ENCODE measurements at places on chromosomes 11 and 22.

DNA sequence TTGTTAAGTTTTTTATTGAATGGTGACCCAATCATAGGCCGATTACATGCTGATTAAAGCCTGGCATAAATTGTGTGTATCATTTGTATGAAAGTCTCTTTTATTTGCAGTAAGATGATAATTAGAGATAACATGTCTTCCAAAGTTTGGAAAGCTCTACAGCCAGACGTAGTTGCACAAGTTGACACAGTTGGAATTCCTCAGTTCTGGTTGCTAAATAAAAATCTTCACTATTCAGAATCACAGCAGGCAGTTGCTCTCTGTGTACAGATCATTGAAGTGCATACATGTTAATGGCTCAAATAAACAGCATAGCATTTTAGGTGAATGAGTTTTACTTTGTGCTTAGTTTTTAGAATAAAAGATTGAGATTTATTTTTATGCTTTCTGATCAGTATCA lies 69.5 kb downstream of the ARHGAP42 start:
- no peak for DNase-seq

- no peak for DNase-seq
Observed at GRCh38 chr11:36365907-36366306, 69.8 kb downstream of the PRR5L start.

DNA sequence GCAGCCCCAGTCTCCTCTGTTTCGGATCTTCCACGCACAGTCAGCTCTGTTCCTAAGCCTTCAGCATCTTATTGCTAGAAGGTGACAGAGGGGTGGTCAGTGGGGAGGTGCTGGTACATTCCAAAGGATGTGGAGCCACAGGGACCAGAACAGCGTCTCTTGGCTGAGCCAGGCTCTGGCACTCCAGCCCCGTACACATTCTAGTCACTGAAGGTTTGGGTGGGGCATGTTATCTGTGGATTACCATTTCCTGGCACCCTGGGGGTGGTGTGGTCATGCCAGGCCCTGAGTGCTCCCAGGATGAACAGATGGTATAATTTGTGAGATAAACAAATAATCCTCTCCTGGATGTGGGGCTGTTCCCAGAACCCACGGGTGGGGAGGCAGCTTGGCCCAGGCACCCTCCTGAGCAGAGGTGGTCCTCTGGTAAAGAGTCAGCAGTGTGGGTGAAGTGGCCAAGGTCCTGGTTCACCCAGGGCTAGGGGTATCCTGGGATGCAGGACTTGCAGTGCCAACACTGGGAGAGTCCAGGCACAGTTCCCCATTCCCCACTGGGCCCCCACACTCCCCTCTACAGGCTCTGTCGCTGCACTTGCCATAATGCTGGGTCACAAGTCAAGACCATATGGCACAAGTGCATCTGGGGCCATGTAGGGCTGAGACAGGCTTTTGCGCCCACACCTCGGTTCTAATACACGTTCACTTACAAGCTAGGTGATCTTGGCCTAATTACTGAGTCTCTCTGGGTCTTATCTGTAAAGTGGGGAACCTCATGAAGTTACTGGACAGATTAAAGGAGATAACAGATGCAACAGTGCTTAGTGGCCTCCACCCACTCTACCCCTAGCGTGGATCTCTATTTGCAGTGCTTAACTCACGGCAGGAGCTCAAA lies 33.0 kb downstream of the DKK3 start:
- no peak for DNase-seq

DNA sequence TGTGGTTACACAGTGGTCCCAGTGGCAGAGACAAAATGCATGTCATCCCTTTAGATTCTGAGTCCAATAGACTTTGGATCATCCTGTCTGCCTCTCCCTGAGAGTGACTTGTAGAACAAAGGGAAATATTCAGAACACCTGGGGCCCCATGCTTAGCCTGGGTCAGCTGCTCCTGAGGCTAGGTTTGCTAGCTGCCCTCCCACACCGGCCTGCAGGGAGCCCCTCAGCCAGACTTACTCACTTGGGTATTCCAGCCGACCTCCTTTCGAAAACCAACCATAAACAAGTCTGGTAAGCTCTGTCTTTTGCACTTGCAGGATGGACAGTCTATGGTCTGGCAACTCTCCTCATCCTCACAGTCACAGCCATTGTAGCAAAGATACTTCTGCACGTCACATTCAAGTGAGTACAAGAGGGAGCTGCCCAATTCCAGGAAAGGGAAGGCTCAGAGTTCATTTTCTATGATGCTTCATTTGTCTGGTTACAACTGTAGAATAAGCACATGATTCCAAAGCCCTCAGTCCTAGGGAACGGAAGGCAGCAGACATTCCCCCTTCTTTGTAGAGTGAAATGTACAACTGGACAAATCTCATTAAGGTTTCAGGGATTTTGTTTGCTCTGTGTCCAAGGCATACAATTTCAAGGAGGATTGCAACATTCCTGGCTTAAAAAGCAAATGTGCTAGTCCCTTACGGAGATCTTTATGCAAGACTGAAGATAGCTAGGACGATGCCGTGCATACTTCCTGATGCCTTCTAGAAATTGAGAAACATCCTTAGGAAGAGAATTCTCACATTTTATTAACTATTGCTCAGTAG lies 65.5 kb upstream of the EMID1 start:
- no peak for DNase-seq

DNA sequence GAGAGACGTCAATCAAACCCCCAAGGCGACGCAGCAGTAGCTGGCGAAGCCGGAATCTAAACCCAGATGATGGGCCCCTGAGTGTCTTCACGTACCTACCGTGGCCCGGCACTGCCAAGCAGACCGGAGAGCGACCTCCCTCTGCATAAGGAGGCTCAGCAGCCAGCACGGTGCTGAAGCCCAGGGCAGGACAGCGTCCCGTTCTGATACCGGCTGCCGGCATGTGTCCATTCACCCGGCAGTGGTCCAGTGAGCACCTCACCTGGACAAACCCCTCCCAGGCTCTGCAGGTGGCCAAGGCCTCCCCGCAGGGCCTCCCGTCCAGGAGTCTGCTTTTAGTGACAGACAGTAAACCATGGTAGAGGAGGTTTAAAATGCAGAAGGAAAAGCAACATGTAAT lies 142.0 kb downstream of the BRD1 start:
- no peak for DNase-seq

- peak; percentile 22 for DNase-seq
Observed at GRCh38 chr11:116930177-116930576, 92.8 kb upstream of the APOA1 start.

- no peak for DNase-seq
Observed at GRCh38 chr11:91926965-91927364, 297.7 kb upstream of the FAT3 start.

DNA sequence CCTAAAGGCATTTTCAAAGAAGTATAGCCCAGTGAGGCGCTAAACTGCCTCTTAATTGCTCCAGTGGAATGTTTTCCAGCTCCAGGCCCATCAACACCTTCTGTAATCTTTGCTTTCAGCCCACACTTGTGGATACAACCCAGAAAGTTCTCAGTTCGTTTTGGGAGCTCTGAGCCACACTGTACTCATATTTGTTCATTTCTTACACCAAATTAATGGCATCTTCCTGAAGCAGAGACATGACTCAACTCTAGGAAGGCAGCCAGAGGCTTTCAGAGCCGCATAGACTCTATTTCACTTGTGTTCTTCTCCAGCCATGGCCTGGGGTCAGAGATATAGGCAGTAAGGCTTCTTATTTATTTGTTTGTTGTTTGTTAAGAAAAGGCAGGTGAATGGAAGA lies 175.5 kb upstream of the NCAM1 start:
- DNase-seq = no peak
